ENCODE measurements at places on chromosomes 2 and 18. TPM values are rescaled to one million over a fixed set of nuclear protein-coding genes. Genes with fewer than 3 reads are reported as not detected.

GRCh38 chr2:8086796-8087479 lies 594.9 kb upstream of the ID2 start:
- no peak overlapping the region for H3K4me3 ChIP-seq
- no peaks in the 10 kb centered on the region for H3K4me1 ChIP-seq
- no peak for DNase-seq
- H3K36me3 ChIP-seq: no peaks in the 10 kb centered on the region
- no peak overlapping the region for H3K27ac ChIP-seq
- no peaks in the 10 kb centered on the region for H3K27me3 ChIP-seq

DNA sequence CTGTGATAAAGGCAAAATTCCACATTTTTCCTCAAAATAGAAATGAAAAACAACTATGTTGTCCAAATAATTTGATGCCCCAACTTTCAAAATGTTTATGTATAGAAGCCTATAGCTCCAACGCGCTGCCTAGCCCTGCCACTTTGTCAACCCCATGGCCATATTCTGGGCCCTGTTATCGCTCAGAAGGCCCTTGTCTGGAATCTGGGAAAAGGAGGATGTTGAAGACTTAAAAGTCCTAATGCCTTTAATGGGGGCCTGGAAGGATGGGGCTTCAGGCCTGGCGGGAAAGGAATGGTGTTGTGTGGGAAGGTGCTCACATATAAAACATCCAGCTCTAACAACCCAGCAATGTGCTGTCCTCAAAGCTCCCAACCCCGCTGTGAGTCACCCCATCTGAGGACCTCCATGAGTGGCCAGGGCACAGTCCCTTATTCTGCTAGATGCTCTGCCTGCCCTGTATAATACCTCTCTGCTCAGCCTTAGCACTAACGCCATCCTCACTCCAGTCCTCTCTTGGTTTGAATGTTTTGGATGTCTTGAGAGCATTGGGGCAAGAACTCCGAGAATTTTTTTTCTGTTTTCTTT lies 86.0 kb downstream of the ACSL3 start:
- no peaks in the 10 kb centered on the region for H3K36me3 ChIP-seq
- no peak overlapping the region for H3K4me3 ChIP-seq
- H3K27ac ChIP-seq: no peak overlapping the region
- no peaks in the 10 kb centered on the region for H3K27me3 ChIP-seq

DNA sequence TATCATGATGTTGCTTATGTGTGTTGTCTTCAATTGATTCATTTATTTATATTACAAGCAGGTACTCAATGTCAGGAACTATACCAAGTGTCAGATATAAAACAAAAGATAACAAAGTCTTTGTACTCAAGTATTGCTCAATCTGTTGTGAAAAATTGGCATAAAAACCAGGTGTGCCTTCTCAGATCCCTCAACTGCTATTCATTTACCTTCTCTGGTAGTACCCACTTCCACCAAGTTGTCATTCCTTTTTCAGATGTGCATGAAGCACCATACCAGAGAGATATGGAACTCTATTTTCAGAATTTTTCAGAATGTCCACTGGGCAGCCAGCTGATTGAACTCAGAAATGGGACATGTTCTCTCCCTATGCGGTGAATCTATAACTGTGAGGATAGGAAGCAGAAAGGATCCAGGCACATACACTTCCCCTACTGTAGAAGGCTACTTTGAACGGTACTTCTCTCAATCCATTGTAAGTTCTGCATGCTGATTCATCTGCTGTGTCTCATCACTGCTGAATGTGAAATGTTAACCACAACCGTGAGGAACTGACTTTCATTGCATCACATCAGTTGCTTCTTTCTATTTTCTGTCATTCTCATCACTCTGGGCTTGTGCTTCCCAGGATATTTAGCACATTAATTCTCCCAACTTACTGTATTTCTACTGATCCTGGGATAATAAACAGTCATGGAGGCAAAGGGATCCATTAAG lies 1621.3 kb downstream of the SUCLG1 start:
- DNase-seq: no peak
- H3K27me3 ChIP-seq: no peaks in the 10 kb centered on the region
- H3K27ac ChIP-seq: no peak overlapping the region
- H3K4me1 ChIP-seq: no peaks in the 10 kb centered on the region
- no peak overlapping the region for H3K4me3 ChIP-seq

GRCh38 chr2:223319601-223320000 lies 267.6 kb downstream of the KCNE4 start:
- DNase-seq: no peak
- no peaks in the 10 kb centered on the region for H3K4me1 ChIP-seq
- no peaks in the 10 kb centered on the region for H3K27me3 ChIP-seq
- no peak overlapping the region for H3K27ac ChIP-seq
- no peaks in the 10 kb centered on the region for H3K36me3 ChIP-seq
- no peak overlapping the region for H3K4me3 ChIP-seq

The GPR39 gene
- not detected for total RNA-seq

The CCL20 gene
- total RNA-seq: 3.5 TPM
